Thoracic aorta (tissue), 2 donors: ENCODE measurements at places on chromosomes 13 and 19. TPM values are rescaled to one million over a fixed set of nuclear protein-coding genes. Genes with fewer than 3 reads are reported as not detected.

ZSCAN4 gene
- not detected for total RNA-seq

- no peak for DNase-seq
- no peaks in the 10 kb centered on the region for H3K4me1 ChIP-seq
- H3K4me3 ChIP-seq, result no peak overlapping the region
- H3K36me3 ChIP-seq, result peaks cover 6% of the 10 kb centered on the region
- no peak overlapping the region for H3K27ac ChIP-seq
Observed at GRCh38 chr19:5152013-5152763, 183.3 kb downstream of the KDM4B start.

DNA sequence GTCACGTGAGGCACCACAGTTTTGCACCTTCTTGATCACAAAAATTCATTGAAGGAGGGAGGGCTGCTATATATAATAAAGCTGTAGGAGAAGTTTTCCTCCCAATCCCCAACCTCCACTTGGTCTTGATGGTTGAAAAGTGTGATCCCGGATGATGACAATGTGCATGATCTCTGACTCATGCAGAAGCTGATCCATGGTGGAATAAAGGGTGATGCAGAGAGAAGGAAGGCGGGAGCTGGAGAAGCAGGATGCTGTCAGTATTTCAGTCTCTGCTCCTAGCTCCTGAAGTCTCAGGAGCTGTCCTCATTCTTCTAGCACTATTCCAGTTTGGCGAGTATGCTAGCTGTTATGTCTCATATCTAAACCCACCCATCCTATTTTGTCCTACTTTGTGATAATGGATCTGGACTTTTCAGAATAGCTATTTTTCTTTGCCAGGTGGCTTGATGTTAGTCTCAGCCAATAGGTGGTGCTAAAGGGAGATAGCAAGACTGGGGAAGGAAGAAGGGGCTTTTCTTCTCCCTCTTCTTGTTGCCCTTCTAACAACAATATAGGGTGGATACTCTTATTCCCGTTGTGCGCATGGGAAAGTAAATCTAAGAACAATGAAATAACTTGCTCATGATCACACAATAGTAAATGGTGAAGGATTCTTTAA lies 65.6 kb upstream of the HTR2A start:
- DNase-seq, result no peak
- no peaks in the 10 kb centered on the region for H3K27me3 ChIP-seq
- no peak overlapping the region for H3K27ac ChIP-seq
- no peak overlapping the region for H3K4me3 ChIP-seq

DNA sequence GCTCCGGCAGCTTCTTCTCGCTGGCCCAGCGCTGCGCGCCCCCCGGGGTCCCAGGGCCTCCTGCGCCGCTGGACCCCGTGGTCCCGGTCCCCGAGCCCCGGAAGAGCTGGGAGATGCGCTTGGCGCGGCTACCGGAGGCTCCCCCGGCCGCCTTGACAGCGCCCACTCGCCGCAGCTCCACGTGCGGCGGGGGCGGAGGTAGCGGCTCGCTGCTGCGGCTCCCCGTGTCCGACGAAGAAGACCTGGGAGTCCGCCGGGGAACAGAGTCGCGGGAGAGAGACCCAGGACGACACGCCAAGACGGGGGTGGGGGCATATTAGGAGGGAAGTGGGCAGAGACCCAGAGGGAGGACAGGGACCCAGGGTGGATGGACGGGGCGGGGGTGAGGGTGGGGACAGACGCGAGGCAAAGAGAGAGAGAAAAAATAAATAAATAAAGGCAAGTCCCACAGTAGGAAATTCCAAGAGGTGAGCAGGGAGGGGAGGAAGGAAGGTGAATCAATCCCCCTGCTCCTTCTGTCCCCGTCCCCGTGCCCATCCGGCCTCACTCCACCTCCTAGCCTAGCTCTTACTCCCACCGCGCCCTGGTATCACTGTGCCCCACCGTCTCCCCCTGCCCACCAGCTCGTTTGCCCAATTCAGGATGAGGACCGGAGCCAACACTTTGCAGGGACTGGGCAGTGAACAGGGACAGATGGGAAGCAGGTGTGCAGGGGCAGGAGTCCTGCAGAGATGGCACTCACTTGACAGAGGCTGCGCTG lies 826 bp downstream of the RASIP1 start:
- H3K4me3 ChIP-seq, result peak overlapping the region; percentile 79
- no peaks in the 10 kb centered on the region for H3K36me3 ChIP-seq
- H3K27me3 ChIP-seq, result no peaks in the 10 kb centered on the region
- H3K4me1 ChIP-seq, result peaks cover 5% of the 10 kb centered on the region
- no peak for DNase-seq

- no peak overlapping the region for H3K27ac ChIP-seq
- no peak overlapping the region for H3K4me3 ChIP-seq
- H3K4me1 ChIP-seq, result peaks cover 8% of the 10 kb centered on the region
- no peaks in the 10 kb centered on the region for H3K36me3 ChIP-seq
- no peaks in the 10 kb centered on the region for H3K27me3 ChIP-seq
Observed at GRCh38 chr13:100131863-100132574, 43.1 kb downstream of the PCCA start.

DNA sequence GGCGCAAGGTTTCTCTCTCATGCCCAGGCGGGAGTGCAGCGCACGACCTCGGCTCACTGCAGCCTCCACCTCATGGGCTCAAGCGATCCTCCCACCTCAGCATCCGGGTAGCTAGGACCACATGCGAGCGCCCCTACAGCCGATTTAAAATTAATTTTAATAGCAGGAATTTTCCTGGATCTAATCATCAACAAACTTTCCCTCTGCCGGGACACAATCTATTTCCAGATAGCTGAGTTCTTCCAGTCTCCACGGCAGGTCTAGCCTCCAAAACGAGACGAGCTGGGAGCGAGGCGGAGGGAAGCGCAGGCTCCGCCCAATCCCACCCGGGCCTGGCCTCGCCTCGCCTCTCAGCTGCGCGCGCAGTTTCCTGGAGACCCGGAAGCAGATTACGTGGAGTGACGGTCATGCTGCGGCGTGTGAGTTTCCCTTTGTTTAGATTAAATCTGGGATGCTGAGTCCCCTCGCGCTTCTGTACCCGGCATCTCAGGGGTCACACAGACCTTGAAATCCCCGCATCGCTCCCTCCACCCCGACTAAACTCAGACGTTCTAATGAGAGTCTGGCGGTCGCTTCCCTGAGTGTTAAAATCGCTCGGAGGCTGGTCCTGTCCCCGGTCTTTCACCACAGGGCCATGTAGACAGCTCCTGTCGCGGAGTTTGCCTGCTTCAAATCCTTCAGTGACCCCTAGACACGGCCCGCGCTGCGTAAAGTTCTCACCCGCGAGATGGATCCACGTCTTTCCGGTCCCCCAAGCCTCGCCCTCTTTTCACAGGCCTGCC lies at the start of gene ZNF880:
Gene ZNF880, plus strand, starts transcription at position 365 of the 782 bp plus-strand sequence. Its CDS starts 43 bp downstream, at position 408.
- no peaks in the 10 kb centered on the region for H3K27me3 ChIP-seq
- H3K27ac ChIP-seq, result peak within 1 kb of the TSS; percentile 97
- H3K4me3 ChIP-seq, result peak within 1 kb of the TSS; percentile 99
- peaks cover 6% of the 10 kb centered on the region for H3K4me1 ChIP-seq
- peaks cover 21% of the 10 kb centered on the region for H3K36me3 ChIP-seq
- DNase-seq, result peak; percentile 82

DNA sequence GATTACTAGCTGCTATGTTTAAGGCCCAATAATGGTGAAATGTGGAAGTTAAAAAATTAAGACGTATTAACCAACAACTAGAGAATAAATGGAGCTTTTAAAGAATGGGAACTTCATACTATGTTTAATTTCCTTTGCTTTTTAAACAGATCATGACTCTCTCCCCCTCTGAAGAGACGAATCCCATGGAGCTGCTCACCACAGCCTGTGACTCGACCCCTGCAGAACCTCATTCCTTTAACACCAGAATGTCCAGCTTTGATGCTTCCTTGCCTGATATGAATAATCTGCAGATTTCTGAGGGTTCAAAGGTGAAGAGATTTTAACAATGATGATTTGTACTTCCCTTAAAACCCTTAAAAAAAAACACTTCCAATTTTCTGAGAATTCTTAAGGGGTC lies 53.0 kb downstream of the ZAR1L start:
- peaks cover 66% of the 10 kb centered on the region for H3K4me1 ChIP-seq
- peaks cover 23% of the 10 kb centered on the region for H3K36me3 ChIP-seq
- no peaks in the 10 kb centered on the region for H3K27me3 ChIP-seq
- DNase-seq, result no peak
- no peak overlapping the region for H3K4me3 ChIP-seq

GRCh38 chr19:30062065-30062906 lies 120.2 kb downstream of the URI1 start:
- no peaks in the 10 kb centered on the region for H3K4me1 ChIP-seq
- no peak overlapping the region for H3K27ac ChIP-seq
- no peak overlapping the region for H3K4me3 ChIP-seq
- DNase-seq, result no peak
